ENCODE measurements at places on chromosomes 1 and 21.

DNA sequence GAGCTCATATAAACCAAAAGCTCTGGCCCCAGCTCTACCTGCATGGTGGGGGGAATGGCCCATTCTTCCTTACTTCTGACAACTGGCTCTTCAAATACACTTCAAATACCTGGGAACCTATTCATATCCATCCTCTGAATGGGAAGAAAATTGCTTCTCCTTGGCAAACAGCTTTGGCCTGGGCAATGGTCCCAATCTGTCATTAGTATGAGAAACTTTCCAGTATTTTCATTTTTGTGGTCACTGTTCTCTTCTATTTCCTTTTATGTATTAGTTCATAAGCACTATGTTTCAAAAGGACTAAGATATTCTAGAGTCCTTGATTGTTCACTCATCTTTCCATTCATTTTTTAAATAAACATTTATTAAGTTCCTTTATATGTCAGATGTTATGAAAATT, 5.2 kb upstream of the HSD3B2 start:
- DNase-seq, result no peak

GRCh38 chr21:32312976-32313375, 14.3 kb downstream of the MRAP start:
- no peak for DNase-seq

- DNase-seq, result no peak
Observed at GRCh38 chr1:114390361-114390760, 120.6 kb downstream of the TRIM33 start.

- no peak for DNase-seq
Observed at GRCh38 chr1:206554701-206555472, 47.6 kb downstream of the RASSF5 start.

- no peak for DNase-seq
Observed at GRCh38 chr1:102799496-102799895, 308.8 kb downstream of the COL11A1 start.

DNA sequence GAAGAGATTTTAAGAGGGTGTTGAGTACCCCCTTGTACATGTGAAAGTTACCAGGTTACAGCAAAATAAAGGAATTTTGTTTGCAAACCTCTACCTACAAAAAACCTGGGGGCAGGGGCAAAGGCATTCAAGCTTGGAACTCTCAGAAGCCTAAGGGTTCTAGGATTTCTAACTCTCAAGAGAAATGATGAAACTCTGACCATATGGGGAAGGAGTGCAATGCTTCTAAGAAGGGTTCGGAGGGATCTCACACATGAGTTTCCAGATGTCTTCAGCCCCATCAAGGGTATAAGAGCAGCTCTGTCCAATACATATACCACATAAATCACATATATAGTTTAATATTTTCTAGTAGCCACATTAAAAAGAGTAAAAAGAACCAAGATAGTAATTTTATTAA, 7.3 kb upstream of the FCGR2A start:
- no peak for DNase-seq

- no peak for DNase-seq
Observed at GRCh38 chr1:45843474-45843905, 40.1 kb downstream of the MAST2 start.

- DNase-seq, result no peak
Observed at GRCh38 chr1:165218731-165219130, 137.8 kb downstream of the LMX1A start.

- no peak for DNase-seq
Observed at GRCh38 chr21:35035581-35035980, 13.5 kb downstream of the RUNX1 start.

- no peak for DNase-seq
Observed at GRCh38 chr1:26009796-26010447, 11.7 kb upstream of the EXTL1 start.

DNA sequence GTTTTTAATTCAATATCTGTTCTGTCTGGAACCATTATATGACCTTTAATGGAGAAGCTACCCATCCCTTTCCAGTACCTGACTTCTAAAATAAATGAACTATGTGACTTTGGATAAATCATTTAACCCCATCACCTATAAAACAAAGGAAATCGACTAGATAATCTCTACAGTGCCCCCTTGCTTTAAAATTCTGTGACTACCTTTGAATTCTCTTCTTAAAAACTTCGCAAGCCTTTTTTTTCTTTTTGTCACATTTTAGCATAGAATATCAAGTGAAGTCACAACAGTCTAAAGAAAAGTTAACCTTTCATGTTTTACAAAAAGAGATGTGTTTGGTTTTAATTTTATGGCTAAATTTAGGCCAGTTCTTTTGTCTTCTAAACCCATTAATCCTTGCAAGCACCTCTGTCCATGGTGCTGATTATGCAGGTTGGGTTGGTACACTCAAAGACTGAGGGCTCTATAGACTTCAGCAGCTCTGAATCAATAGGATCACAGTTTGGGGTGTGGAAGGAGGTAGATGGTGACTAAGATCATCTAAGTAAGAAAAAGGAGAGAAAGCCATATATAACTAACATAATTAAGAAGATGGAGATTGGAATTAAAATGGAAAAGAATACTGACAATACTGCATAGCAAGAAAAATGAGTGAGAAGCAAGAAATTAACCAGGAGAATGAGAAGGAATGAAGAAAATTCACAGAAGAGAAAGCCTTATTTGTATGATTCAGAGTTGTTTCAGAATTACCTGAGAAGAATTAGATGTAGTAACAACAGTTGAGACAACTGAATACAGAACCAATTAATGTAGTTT, 59.2 kb downstream of the TBX15 start:
- DNase-seq, result no peak

DNA sequence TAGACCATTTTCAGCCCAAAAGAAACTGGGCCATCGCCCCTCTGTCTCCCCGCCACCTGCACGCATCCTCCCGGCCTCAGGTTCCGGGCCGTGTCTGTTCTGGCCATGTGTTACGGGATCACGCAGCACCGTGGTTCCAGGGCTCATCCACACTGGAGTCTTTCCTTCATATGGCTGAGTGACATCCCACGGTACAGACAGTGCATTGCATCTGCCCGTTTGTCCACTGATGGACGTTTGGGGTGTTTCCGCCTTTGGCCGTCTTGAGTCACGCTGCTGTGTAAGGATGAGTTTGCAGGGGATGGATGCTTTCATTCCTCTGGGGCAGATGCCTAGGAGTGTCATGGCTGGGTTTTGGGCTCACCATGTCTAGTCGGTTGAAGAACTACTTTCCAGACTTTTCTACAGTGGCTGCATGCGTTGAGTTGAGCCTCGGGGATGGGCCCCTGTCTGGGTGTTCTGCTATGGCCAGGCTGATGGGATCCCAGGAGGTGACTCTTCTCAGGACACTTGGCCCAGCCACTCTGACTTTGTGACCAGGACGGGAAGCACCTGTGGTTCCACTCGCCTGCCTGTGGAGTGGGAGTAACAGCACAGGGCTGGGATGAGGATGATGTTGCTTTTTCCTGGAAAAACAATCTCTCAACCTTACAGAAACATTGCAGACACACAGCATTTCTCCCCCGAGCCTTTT, 16.8 kb downstream of the RRP1 start:
- DNase-seq, result no peak

- no peak for DNase-seq
Observed at GRCh38 chr1:215188302-215188950, 105.9 kb downstream of the KCNK2 start.

DNA sequence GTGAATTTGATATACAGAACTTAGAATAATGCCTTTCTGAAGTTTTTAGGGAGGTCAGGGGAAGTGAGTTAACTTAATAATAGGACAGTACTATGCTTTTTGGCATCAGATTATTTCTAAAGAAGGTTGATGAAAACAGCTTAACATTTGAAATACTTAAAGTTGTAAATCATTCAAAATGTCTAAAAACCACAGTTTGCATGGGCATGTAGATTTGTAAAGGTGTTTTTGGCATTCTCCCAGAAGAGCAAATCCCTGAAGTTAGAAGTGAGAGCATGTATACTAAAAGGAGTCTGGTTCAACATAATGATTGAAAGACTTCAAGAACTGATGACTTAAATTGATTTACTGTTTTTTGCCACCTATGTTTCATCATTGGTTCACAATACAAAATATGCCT, 6.7 kb downstream of the DR1 start:
- no peak for DNase-seq

All from suprapubic skin (tissue), 4 donors.